ENCODE measurements at places on chromosomes 11 and 22. TPM values are rescaled to one million over a fixed set of nuclear protein-coding genes. Genes with fewer than 3 reads are reported as not detected.

The SLC22A9 gene
- not detected for total RNA-seq

The CASP5 gene
- not detected for total RNA-seq

GRCh38 chr11:74142624-74143023 is 28.2 kb downstream of the C2CD3 start:
- DNase-seq = no peak
- H3K36me3 ChIP-seq = no peaks in the 10 kb centered on the region
- peaks cover 40% of the 10 kb centered on the region for H3K4me1 ChIP-seq
- no peak overlapping the region for H3K4me3 ChIP-seq
- no peaks in the 10 kb centered on the region for H3K27me3 ChIP-seq
- no peak overlapping the region for H3K27ac ChIP-seq

GRCh38 chr22:40441761-40442390 is 71.5 kb downstream of the SGSM3 start:
- no peaks in the 10 kb centered on the region for H3K27me3 ChIP-seq
- H3K36me3 ChIP-seq = no peaks in the 10 kb centered on the region
- DNase-seq = no peak
- H3K27ac ChIP-seq = no peak overlapping the region
- no peak overlapping the region for H3K4me3 ChIP-seq

The NPAS4 gene
- total RNA-seq = not detected
